ENCODE measurements at places on chromosomes 3 and 15.

GRCh38 chr3:138016065-138016464 is 6.1 kb downstream of the CLDN18 start:
- no peak for DNase-seq

DNA sequence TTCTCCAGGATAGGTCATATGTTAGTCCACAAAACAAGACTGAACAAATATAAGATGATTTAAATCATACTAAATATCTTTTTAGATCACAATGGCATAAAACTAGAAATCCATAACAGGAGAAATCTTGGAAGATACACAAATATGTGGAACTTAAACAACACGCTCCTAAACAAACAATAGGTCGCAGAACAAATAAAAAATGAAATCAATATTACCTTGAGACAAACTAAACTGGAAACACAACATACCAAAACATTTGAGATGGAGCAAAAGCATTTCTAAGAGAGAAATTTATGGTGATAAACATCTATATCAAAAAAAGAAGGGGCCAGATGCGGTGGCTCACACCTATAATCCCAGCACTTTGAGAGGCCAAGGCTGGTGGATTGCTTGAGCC is 8.3 kb upstream of the TMCO5A start:
- DNase-seq = no peak

GRCh38 chr3:76365275-76365674 is 579.9 kb upstream of the ZNF717 start:
- no peak for DNase-seq

DNA sequence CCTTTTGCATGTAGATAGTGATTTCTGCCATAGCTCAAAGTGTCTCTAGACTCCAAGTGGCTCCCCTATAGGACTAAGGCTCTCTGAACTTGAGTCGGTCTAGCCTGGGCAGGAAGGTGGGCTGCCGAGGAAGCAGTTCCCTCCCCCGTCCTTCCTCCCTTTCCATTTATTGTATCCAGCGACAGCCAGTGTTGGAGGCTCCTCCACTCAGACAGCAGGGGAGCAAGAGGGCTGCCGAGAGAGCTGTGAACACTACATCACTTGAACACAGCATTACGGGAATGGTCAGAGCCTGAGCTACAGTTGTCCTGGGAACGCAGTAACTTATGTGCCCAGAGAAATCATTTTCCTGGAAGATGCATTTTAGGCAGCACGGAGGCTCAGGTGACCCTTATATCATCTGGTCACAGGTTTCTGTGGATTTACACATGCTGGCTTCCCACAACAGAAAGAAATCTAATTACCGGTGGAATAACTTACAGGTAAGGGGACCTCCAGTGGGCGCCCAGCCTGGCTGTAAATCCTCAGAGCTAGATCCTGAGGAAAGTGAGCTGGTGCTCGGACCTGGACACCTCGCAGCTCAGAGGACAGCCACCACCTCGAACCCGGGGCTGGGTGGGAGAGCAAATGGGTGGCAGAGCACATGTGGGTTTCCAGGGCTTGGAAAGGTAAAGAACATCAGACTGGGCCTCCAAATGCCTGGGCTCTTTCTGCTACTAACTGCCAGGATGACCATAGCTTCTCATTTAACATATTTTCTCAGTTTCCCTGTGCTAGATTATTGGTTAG is 197.1 kb downstream of the UACA start:
- DNase-seq = no peak

DNA sequence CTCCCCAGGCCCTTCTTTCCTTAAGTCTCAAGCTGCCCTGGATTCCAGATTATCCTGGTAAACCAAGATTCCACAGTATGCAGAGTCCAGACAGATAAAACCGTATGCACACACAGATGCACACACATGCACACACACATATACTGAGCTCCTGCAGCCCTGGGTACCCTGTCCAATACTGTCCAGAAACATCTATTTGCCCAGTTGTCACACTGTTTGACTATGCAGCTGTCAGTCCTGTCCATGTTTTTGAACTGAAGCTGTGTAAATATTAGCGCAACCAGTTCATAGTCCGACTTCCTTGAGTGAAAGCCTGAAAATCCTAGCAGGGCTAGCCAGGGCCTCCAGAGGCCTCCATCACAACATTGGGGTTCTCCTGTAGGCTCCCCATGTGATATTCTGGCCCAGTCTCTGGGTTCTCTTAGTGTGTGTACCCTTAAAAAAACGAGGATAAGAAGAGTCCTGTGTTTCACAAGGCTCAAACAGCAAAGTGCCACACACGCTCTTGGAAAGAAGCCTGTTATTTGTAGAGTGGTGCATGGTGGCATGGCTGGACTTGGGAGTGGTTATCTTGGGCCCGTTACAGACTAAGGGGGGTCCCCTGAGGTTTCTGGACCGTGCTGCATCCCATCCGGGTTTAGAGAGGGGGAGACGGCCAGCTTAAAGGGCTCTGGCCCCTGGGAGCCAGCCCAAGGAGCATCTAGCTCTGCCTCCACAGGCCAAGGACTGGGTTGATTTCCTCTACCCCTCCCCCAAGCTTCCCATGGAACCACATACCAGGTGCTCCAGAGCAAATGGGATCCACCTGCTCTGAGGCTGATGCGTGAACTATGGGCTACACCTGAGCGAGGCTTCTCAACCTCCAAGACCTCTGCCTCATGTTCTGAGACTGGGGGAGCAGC is 108.3 kb downstream of the IQSEC1 start:
- no peak for DNase-seq

DNA sequence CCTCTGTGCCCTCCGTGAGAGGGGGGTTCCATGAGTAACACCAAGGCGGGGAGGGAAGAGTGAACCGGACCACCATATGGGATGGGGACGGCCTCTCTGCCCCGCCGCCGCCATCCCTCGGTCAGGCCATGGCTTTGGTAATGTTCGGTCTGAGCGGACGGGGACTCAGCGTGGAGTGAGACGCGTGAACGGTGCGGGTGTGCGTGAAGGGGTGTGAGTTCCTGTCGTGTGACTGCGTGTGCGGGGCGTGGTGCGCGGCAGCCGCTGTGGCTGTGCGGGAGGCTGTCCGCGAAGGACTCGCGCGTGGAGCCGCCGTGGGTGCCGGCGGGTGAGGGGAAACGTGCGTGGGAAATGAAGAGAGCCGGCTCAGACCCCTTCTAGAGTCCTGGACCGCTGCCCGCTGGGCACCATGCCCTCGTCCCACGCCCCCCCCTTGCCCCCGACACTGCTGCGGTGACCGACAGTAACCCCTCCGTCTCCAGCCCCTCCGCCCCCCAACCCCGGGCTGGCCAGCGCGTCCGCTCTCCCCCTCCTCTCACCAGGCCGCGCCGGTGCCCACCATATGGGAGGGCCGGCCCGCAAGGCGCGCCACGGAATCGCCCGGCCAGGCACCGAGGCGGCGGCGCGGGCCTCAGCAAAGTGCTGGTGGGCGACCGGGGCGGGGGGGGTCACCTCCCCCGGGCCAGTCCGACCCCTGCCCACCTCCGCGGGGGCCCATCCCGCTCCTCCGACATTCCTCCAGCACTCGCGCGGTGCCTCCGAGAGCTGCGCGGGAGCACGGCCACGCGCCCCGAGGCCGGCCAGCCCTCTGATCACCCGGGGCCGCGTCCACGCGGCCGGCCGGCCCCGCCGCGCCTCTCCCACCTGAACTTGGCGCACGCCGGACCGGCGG is 589 bp downstream of the KLF15 start:
- DNase-seq = no peak

- no peak for DNase-seq
Observed at GRCh38 chr15:36067483-36068274, 511.7 kb upstream of the CDIN1 start.

All from breast epithelium (tissue), 4 donors.